ENCODE measurements at places on chromosomes 6 and 20. TPM values are rescaled to one million over a fixed set of nuclear protein-coding genes. Genes with fewer than 3 reads are reported as not detected.

OLIG3 gene
- not detected for polyA plus RNA-seq

GRCh38 chr20:5364136-5364821, 47.5 kb upstream of the PROKR2 start:
- no peak for DNase-seq

DNA sequence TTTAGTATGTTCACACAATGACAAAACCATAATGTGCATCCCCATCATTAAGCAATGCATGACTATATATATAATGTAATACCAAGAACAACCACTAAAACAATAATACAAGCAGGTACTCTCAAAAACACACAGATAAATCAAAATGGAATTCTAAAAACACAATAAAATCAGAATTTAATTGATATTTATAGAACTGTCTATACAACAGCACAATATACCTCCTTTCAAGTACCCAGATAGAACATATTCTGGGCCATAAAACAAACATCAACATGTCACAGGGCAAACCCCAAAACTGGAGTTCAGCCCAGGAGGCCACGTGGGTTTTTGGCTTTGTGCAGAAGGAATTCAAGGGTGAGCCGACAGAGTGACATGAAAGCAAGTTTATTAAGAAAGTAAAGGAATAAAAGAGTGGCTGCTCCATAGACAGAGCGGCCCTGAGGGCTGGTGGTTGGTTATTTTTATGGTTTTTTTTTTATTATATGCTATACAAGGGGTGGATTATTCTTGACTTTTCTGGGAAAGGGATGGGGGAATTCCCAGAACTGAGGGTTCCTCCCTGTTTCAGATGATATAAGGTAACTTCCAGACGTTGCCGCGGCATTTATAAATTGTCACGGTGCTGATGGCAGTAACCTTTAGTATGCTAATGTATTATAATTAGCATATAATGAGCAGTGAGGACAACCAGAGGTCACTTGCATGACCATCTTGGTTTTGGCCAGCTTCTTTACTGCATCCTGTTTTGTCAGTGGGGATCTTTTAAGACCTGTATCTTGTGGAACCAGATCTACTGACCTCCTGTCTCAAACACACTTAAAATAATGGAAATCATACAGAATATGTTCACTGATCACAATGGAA, 5.6 kb downstream of the RAB23 start:
- DNase-seq: no peak

- DNase-seq: no peak
Observed at GRCh38 chr6:36443471-36444428, 950 bp downstream of the KCTD20 start.

DNA sequence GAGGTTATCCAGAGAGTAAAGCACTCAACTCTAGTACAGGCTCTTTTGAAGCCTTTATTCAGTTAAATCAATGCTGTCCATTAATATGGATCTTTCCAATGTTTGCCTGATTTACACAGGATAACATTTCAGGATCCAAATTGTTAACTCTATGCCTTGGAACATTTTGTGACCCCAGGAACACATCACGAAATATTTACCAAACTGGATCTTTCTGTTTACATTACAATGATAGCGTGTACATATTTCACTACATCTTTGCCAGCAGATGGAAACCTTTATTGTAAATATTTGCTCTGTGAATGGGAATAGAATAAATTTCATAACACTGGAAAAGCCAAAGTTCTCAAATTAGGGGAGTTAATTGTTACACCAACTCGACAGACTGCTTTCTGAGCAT, 23.5 kb downstream of the BPIFA2 start:
- no peak for DNase-seq

GRCh38 chr6:153210083-153210482, 79.0 kb upstream of the RGS17 start:
- no peak for DNase-seq

GRCh38 chr6:47654255-47654654, 44.1 kb upstream of the ADGRF4 start:
- DNase-seq: no peak

TMC2 gene
- 0.10 TPM for polyA plus RNA-seq

DNA sequence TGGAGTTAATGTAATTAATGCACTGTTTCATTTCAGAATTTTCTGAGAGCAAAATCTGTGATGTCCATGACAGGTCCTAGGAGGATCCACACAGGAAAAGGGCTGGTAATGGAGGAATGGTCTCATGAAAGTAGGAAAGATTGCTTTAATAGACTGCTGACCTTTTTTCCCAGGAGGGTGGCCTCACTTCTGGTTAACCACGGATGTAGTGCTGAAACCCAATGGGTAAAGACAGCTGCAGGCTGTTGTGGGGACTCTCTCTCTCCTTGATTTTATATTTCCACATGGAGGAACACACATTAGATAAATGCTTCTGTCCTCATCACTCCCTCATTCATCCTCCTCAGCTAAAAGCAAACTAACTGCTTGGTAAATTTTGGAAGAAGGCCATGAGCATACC, 23.6 kb upstream of the RIPOR2 start:
- DNase-seq: no peak

MATN4 gene
- polyA plus RNA-seq: 0.57 TPM

DNA sequence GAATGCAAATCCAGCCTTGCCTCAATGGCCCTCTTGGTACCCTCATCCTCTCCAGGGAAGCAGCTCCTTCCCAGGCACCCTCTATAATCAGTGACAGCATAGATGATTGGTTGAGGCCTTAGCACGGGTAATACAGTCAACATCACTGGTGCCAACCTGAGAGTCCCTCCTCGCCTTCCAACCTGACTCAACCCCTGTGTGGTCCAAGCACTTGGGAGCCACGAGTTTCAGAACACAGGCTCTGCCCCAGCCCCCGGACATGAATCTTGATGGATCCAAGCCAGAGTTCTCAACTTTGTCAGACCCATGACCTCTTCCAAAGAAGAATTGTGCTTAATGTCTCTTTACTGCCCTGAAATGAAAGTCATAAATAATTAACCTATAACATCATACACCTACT, 213.9 kb downstream of the PREX1 start:
- DNase-seq: no peak

DNA sequence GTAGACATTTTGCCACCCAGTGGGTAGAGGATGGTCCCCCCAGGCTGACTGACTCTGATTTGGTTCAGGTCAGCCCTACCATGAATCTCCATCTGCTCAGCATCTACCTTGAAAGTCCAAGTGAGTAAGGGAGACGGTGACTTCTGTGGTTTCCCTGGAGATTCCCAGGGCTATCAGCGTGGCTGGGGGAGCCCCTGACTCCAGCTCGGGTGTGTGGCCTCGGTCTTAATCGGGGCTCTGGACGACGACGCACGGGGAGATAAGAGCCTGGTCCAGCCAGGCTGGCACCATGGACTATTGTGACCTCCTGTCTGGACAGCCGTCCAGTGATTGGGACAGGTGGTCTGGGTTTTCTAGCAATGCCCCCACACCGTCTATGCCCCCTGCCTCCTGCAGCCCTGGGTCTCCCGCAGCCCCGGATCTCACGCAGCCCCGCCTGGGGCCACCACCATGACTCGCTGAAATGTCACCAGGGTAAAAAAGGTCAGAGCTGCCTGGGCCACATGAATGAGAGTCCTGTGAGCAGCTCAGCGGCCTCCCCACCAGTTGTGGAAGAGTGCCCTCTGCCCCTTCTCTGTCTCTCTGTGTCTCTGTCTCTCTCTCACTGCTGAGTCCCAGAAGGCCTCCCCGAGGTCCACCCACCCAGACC, 47.1 kb upstream of the GATA5 start:
- no peak for DNase-seq

PLAGL1 gene
- 299 TPM for polyA plus RNA-seq

PRPF6 gene
- polyA plus RNA-seq: 55.3 TPM

MARCKS gene
- 166 TPM for polyA plus RNA-seq

Data from forelimb muscle (tissue), 1 donor.